ENCODE measurements at places on chromosomes 6 and 20.

GRCh38 chr6:52371656-52372191 is 9.8 kb downstream of the PAQR8 start:
- no peak for DNase-seq

DNA sequence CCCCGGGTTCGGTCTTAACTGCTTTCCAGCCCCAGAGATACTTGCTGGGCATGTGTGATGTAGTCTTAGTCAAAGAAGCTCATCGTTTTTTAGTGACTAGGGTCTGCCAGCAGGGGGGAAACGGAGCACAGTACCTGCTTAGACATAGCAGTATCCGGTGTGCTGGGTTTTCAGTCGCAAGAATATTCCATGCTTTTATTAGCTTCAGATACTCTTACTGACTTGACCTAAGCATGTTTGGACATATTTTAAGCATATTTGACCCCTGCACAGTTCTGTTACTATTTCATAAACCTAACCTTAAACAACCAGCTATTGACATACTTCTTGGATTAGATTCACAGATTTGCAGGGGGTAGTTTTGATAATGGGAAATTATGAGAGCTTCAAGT is 3.0 kb downstream of the E2F3 start:
- peak; percentile 66 for DNase-seq

DNA sequence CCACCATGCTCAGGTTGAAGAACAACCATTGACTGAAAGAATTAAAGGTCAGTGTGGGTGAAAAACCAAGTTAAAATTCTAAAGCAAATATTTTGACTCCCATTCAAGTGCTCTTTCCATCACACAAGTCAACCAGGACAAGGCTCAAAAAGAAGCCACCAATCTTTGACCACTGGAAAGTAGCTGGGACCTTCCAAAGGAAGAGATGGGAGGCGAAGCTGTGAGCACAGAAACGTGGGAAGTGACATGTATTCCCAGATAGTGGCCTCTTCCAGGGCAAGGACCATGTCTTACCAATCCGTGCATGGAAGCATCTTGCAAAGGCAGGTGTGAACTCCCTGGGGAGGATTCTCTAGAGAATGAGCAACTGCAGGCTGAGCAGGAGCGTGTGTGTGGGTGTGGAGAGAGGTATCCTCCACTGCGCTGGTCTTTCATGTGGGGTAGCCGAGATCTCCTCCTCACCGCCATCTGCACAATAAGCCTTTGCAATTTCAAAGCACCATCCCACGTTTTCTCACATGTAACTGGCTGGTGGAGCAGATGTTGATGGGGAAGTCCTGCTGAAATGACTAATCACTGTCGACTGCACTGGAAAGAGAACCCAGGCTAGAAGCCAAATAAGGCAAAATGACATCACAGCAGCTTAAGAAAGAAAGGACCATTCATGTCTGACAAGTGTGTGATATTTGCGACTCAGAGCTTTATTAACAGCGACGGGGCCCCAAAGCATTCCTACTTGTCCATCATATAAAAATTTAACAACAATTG is 189.4 kb upstream of the RREB1 start:
- peak; percentile 87 for DNase-seq

- no peak for DNase-seq
These were observed 23.6 kb upstream of the MDFI start for GRCh38 chr6:41614715-41615114.

Measured in activated naive CD8-positive, alpha-beta T cell treated with anti-CD3 and anti-CD28 coated beads for 36 hours (primary cell).